ENCODE measurements at places on chromosomes 1 and 21.

GRCh38 chr1:225811622-225812487 lies 1.9 kb downstream of the EPHX1 start:
- H3K4me1 ChIP-seq = peaks cover 4% of the 10 kb centered on the region
- no peaks in the 10 kb centered on the region for H3K36me3 ChIP-seq
- no peak overlapping the region for H3K4me3 ChIP-seq
- no peak overlapping the region for H3K27ac ChIP-seq
- peaks cover 11% of the 10 kb centered on the region for H3K27me3 ChIP-seq

- H3K27ac ChIP-seq = no peak overlapping the region
- H3K4me3 ChIP-seq = no peak overlapping the region
- no peak for DNase-seq
- H3K36me3 ChIP-seq = no peaks in the 10 kb centered on the region
- H3K27me3 ChIP-seq = no peaks in the 10 kb centered on the region
- H3K4me1 ChIP-seq = no peaks in the 10 kb centered on the region
These were observed 894.0 kb downstream of the KCNT2 start for GRCh38 chr1:195714248-195714647.

DNA sequence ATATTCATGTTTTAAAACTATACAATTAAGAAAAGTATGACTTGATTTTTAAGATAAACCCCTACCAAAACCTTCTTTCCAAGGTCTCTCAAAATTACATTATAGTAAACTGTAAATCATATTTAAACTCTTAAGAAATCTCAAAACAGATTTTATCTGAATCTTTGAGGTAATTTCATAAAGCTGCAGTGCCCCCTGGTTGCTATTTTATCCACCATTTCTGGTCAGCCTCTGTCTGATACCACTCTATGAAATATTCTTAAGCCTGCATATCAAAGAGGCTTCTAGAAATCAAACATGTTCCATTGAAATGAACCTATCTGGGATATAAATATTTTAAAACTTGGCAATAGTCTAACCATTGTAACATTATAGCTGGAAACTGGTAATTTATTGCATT lies 317.3 kb downstream of the COL11A1 start:
- no peaks in the 10 kb centered on the region for H3K4me1 ChIP-seq
- H3K4me3 ChIP-seq = no peak overlapping the region
- DNase-seq = no peak
- no peak overlapping the region for H3K27ac ChIP-seq
- H3K27me3 ChIP-seq = no peaks in the 10 kb centered on the region
- H3K36me3 ChIP-seq = no peaks in the 10 kb centered on the region

- no peaks in the 10 kb centered on the region for H3K27me3 ChIP-seq
- no peak for DNase-seq
- H3K4me1 ChIP-seq = no peaks in the 10 kb centered on the region
- no peaks in the 10 kb centered on the region for H3K36me3 ChIP-seq
These were observed 455.1 kb downstream of the SMYD3 start for GRCh38 chr1:246051909-246052518.

GRCh38 chr1:35185200-35185599 lies 7.7 kb downstream of the SFPQ start:
- no peaks in the 10 kb centered on the region for H3K27me3 ChIP-seq
- no peak for DNase-seq
- H3K36me3 ChIP-seq = peaks cover 98% of the 10 kb centered on the region
- peaks cover 88% of the 10 kb centered on the region for H3K4me1 ChIP-seq

- H3K4me3 ChIP-seq = no peak overlapping the region
- peaks cover 10% of the 10 kb centered on the region for H3K27me3 ChIP-seq
- H3K36me3 ChIP-seq = no peaks in the 10 kb centered on the region
- no peak for DNase-seq
- H3K27ac ChIP-seq = no peak overlapping the region
- H3K4me1 ChIP-seq = no peaks in the 10 kb centered on the region
These were observed 45.2 kb downstream of the EDN2 start for GRCh38 chr1:41439234-41439633.

DNA sequence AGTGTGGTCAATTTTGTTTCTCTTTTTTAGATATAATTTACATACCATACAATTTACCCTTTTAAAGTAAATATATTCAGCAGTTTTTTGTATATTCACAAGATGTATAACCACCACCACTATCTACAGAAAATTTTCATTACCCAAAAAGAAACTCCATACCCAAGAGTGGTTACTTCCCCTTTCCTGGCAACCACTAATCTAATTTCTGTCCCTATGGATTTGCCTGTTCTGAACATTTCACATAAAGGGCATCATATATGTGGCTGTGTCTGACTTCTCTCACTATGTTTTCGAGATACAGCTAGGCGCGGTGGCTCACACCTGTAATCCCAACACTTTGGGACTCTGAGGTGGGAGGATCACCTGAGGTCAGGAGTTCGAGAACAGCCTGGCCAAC lies 13.6 kb downstream of the PACC1 start:
- no peak overlapping the region for H3K4me3 ChIP-seq
- peaks cover 10% of the 10 kb centered on the region for H3K4me1 ChIP-seq
- no peak for DNase-seq
- H3K27ac ChIP-seq = no peak overlapping the region

DNA sequence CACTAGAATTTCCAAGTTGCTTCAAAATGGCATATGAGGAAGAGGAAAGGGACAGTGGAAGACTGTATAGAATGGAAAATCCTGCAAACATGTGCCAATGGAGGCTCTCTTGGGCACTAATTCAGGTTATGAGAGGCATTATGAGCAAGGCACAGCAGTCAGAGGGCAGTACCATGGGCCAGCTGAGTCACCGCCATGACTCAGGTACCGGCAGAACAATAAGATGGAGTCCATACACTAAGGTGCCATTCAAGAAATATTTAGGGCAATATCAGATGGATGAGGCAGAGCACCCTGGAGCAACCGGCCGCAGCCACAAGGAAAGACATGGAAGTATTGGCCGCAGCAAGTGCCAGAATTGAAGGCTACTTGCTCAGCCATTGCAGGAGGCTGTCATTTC lies 25.6 kb upstream of the VAV3 start:
- H3K27ac ChIP-seq = no peak overlapping the region
- no peak overlapping the region for H3K4me3 ChIP-seq
- DNase-seq = no peak
- H3K27me3 ChIP-seq = peaks cover 7% of the 10 kb centered on the region

- peak overlapping the region; percentile 88 for H3K27ac ChIP-seq
- peaks cover 6% of the 10 kb centered on the region for H3K27me3 ChIP-seq
- H3K4me3 ChIP-seq = peak overlapping the region; percentile 9
These were observed 302.7 kb downstream of the DUSP10 start for GRCh38 chr1:221439008-221439746.

GRCh38 chr1:118588566-118588965 lies 399.6 kb downstream of the TBX15 start:
- H3K4me3 ChIP-seq = no peak overlapping the region
- H3K27ac ChIP-seq = no peak overlapping the region
- DNase-seq = no peak
- no peaks in the 10 kb centered on the region for H3K36me3 ChIP-seq

DNA sequence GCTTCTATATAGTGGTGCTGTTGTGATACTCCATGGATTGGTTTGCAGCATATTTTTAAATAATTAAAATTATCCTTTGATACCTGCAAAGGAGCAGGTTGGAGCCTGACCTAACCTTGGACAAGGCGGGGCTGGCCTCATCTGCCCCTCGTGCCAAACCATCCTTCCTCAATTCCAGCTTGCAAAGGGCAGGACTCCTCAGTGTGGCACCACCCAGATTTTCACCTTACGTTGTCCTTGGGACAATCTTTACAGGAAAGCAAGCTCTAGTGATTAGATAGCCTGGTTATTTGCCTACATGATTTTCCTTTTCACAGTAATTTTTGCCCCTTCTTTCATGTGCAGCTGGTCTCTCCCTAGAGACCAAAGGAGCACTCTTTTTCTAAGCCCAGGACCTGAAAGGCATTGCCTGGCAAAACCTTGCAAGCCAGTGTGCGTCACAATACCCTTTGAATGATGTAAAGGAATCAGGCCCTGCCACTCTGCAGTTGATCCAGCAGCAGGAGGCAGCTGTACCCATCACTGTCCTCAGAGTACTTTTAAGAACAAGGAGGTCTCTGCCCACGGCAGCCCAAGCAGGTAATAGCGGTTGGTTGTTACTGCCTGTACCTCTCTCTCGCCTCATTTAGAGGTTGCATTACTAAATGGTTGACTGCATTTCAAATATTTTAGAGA lies 99.4 kb downstream of the ADSS2 start:
- no peaks in the 10 kb centered on the region for H3K36me3 ChIP-seq
- no peak overlapping the region for H3K4me3 ChIP-seq
- H3K27me3 ChIP-seq = no peaks in the 10 kb centered on the region
- no peak for DNase-seq
- H3K27ac ChIP-seq = no peak overlapping the region

DNA sequence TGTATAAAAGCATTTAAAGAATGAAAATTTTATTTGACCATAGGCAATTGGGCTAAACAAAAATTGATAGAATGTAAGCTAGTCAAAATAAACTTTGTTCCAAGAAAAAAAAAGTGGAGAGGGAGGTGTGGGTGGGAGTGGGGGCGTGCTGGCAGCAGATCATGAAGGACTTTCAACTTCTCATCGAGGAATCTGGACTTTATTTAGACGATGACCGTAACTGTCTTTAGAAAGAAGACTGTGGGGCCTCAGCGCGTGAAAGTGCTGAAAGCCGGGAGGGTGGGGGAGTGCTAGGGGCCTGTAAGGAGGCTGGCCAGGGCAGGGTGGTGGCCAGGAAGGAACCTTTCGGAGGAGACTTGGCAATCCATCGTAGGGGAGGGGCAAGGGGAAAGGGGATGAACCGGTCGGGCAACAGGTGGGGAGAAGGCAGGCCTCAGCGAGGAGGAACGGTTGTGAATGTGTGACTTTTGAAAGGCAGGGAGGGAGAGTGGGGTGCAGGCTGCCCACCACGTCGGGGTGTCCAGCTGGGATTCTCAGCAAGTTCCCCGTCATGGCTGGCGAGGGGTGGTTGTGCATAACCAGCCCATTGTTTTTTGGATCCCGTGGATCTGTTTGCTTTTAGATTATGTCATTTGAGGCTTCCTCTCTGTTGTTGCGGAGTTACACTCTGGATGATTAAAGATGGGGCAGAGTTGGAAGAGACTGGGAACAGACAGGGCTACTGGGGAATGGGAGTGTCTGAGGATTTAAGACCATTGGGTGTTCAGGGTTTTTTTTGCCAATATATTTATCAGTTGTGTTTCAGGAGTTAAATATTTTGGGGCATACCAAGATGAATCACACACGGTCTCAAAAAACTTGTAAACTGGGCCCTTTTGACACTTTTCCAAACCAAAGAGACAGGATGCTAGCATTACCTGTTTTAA lies 35.5 kb downstream of the HUNK start:
- peaks cover 19% of the 10 kb centered on the region for H3K27me3 ChIP-seq
- H3K4me1 ChIP-seq = no peaks in the 10 kb centered on the region
- H3K27ac ChIP-seq = no peak overlapping the region
- no peaks in the 10 kb centered on the region for H3K36me3 ChIP-seq
- DNase-seq = no peak

All from activated T-helper 2 cell treated with anti-CD3 and anti-CD28 coated beads, Interferon-gamma antibody, Interleukin-2, Interleukin-4, amounts not matched to agents 10 μg/mL and 5 μg/mL and 100 μg/mL, durations not matched to agents 14 hours and 24 hours and 36 hours (primary cell).